ENCODE measurements at places on chromosomes 1 and 21.

DNA sequence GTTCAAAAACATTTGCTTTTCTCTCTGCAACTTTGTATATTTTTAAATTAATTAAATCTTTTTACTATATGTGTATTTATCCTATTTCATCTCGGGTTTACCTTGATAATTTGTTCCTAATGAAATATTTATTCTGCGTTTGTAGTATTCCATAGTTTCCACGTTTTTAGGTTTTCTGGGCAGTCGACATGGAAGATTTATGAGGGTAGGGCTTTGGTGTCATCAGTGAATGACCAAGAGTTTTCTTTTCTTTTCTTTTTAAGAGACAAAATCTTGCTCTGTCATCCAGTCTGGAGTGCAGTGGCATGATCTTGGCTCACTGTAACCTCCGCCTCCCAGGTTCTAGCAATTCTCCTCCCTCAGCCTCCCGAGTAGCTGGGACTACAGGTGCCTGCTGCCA, 17.2 kb upstream of the ZNF669 start:
- no peak for DNase-seq

- DNase-seq = peak; percentile 68
Measured at GRCh38 chr1:25562101-25562927, 18.9 kb downstream of the LDLRAP1 start.

- DNase-seq = no peak
Measured at GRCh38 chr1:243496187-243496646, 240.4 kb downstream of the SDCCAG8 start.

- no peak for DNase-seq
Measured at GRCh38 chr1:247845693-247846017, 4.0 kb upstream of the OR11L1 start.

GRCh38 chr1:197806718-197807117, 31.4 kb upstream of the DENND1B start:
- no peak for DNase-seq

DNA sequence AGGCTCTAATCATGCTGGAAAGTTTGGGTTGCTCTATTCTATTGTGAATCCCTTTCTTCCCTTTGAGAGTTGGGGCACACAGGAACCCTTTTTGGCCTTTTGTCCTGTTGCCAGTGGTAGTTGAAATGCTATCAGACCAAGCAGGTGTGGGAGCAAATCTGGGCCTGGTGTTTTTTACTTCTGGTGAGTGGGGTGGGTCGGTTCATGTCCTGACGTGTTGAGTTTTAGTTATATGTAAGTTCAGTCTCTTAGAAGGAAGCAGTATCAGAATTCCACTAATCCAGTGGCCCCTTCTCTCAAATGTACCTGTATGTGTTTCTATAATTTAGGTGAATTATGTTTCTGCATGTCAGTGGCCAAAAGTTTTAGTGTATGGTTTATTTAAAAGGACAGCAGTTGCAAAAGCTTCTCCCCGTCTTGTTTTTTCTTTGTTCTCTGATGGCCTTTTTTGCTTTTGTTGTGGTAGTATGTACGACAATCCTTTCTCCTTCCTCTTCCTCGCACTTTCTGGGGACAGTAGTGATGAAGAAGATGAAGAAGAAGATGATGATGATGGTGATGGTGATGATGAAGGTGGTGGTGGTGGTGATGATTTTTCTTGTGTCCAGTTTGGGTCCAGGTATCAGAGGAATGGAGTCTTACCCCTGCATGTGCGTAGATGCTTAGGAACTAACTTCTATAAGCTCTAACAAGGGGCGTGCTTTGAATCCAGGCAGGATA, 74.2 kb downstream of the UBE4B start:
- DNase-seq = no peak

GRCh38 chr21:41736423-41736822, 30.4 kb downstream of the RIPK4 start:
- DNase-seq = no peak

- DNase-seq = no peak
Measured at GRCh38 chr1:231678011-231678432, 51.4 kb downstream of the DISC1 start.

DNA sequence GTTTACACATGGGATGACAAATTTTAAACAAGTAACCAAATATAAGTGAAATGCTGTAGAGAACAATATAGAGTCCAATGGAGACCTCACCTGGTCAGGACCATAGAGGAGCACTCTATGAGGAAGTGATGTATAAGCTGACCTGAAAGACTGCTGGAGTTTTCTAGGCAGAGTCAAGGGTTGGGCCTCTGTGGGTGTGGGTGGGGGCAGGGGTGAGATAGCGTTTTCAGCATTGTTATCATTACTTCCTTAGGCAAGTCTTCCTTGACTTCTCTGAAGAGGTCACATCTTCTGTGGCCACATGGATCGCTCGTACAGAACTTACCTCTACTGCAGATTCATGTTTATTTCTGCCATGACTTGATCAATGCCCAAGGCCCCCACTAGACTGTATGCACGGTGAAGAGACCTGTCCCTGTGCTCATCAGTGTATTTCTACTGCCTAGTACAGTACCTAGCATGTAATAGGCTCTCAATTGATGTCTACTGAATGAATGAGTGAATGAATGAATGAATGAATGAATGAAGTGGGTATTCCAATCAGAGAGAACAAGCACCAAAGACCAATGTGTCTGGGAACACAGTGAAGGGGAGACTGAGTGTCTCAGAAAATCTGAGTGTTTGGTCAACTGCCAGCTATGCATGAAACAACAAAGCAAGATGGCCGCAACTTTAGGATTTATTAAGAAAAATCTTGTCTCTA, 116.5 kb downstream of the RNF220 start:
- DNase-seq = no peak

DNA sequence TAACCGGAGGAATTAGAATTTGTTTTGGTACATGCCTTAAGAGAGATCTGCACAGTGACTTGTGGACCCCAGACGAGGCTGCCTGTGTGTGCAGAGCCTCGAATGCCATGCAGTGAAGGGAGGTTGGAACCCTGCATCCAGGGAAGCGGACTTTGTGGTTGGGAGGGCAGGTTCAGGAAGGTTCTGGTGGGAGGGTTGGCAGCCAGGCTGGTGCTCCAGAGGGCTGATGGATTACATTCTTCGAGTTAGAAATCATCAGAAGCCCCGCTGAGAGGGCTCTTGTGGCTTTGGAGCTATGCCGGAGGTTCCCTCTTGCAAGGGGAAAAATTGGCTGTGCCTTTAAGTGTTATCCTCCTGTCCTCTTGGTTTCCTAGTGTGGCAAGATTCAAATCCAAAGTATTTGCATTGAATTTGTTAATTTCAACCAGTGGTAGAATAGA, 21.1 kb downstream of the ROR1 start:
- no peak for DNase-seq

Data from stimulated activated CD4-positive, alpha-beta T cell treated with anti-CD3 and anti-CD28 coated beads, Interleukin-1b, Interleukin-23, amount 100 ng/mL, for 1 hour (primary cell).